Fibroblast of skin of back (primary cell): ENCODE measurements at places on chromosomes 4 and X.
A peak's percentile ranks its signal among the peaks of the same experiment; 100 is the strongest.

GRCh38 chr4:129064717-129065116 is 28.6 kb downstream of the SCLT1 start:
- DNase-seq = peak; percentile 53

GRCh38 chrX:15464704-15465103 is 28.4 kb downstream of the PIR start:
- DNase-seq = no peak

GRCh38 chr4:173520921-173521466 is 9.0 kb downstream of the HAND2 start:
- DNase-seq = no peak

DNA sequence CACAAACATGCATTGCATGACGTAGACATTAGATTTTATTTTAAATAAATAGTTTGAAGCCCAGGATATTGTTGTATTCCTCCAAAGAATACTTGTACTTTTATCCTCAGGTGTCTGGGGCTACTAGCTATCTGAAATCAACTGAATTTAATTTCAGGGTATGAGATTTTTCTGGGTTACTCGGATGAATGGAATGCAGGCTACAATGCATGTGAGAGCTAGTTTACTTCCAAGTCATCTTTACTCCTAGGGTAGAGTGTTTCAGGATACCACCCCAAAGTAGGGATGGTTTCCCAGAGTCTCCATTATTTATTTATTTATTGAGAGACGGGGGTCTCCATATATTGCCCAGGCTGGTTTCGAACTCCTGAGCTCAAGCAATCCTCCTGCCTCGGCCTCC is 66.4 kb downstream of the HPRT1 start:
- DNase-seq = peak; percentile 57

GRCh38 chrX:31227250-31227649 is 155.4 kb upstream of the FTHL17 start:
- DNase-seq = peak; percentile 83

- DNase-seq = no peak
Observed at GRCh38 chrX:40470830-40471429, 109.8 kb upstream of the ATP6AP2 start.

GRCh38 chr4:152112887-152113286 is 352.1 kb upstream of the GATB start:
- DNase-seq = no peak

DNA sequence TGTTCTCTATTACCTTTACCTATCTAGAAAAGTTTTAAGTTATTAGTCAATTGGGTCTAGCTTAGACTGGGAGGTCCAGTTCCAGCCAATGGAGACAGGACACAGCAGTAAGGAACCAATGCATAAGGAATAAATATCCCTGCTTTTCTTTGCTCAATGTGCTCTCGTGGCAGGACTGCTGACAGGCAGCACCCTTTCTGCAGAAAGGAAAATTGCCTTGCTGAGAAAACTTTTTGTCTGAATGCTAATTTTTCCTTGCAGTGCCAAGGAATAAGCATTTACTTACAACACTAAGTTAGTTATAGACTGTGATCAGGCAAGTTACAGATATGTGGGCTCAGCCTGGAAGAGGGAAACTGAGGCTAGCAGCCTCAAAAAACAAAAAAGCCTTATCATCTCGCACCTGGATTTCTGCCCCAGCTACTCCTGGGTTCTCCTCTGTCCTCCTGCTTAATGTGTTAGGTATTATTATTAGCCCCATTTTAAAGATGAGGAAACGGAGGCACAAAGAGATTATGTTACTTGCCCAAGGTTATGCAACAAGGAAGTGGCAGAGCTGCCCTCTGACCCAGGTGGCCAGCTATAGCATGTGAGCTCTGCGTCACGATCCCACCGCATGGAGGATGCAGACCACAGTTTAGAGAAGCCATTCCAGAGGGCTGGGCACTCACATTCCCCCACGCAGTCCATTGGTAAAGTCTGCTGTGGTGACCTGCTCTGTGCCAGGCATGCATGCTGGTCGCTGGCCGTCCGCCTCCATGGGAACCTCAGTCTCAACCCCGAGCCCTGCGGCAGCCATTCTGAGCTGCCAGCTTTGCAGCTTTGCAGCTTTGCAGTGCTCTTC is 40.5 kb upstream of the C4orf50 start:
- no peak for DNase-seq

DNA sequence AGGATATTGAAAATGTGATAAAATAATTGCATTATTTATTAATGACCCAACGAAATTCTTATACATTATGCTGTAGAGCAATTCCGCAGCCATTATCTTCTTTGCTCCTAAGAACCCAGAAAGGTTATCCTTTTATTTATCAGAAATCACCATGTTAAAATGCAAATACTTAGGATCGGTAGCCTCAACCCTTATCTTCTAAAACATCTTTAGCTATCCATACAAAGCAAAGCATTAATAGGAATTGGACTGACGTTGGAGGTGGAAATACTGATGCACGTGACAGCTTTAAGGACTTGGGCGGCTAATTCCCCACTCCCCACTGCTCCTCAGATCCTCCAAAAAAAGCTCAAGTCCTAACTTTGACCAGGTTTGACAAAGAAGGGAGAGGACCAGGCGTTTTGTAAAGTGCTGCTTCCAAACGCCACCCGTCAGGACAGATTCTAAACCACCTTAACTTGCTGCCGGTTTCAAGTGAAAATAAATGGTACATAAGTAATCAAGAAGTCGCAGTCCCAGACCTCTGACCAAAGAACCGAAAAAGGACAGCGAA is 539 bp upstream of the SPCS3 start:
- DNase-seq = no peak

DNA sequence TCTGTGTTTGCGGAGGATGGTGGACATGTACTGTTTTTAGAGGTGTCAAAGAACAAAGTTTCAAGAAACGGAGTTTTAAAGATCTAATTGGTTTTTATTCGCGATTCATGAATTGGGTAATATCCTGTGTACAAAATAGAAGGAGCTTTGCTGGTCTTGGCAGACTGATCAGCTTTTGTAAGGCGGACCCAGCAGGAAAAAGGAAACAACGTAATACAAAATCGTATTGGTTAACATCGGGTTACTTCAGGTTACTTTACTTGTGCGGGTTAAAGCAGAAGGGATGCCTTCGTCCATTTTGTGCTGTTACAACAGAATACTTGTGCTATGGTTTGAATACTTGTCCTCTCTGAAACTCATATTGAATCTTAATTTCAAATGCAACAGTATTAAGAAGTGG is 11.4 kb upstream of the NYX start:
- DNase-seq = no peak

DNA sequence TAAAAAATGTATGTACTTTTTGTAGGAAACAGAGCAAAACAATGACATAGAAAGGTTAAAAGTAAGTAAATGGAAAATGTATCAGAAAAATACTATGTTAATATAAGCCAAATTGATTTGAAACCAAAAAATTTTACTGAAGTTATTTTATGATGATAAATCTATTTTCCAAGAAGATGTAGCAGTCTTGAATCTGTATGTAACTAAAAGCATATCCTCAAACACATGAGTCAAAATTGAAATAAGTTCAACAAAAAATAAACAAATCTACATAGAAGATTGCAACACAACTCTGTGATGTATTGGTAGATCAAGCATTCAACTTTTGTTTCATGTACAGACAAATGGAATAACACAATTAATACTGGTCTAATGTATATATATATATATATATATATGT is 450.0 kb downstream of the SPRY1 start:
- DNase-seq = no peak

GRCh38 chr4:153293742-153294057 is 50.8 kb upstream of the MND1 start:
- DNase-seq = no peak

DNA sequence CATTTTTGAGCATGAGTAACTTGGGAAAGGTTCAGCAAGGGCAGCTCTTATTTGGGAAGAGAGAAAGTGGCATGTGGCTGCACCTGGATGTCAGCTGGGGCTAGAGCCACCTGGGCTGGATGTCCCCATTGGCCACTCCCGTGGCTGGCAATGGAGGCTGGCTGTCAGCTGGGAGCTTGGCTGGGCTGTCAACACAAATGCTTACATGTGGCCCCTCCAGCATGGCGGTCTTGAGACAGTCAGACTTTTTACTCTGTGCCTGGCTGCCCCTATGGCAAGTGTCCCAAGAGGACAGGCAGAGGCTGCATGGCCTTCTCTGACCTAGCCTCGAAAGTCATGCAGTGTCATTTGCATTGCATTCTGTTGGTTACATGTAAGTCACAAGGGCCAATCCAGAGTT is 99.6 kb downstream of the FAM53A start:
- no peak for DNase-seq

- peak; percentile 41 for DNase-seq
Observed at GRCh38 chr4:9997886-9998285, 23.4 kb downstream of the SLC2A9 start.

GRCh38 chr4:189815404-189816192 is 125.1 kb upstream of the FRG1 start:
- no peak for DNase-seq

GRCh38 chr4:25090516-25090915 is 59.8 kb upstream of the LGI2 start:
- peak; percentile 23 for DNase-seq

GRCh38 chrX:101230636-101231035 is 11.1 kb downstream of the DRP2 start:
- DNase-seq = peak; percentile 73

DNA sequence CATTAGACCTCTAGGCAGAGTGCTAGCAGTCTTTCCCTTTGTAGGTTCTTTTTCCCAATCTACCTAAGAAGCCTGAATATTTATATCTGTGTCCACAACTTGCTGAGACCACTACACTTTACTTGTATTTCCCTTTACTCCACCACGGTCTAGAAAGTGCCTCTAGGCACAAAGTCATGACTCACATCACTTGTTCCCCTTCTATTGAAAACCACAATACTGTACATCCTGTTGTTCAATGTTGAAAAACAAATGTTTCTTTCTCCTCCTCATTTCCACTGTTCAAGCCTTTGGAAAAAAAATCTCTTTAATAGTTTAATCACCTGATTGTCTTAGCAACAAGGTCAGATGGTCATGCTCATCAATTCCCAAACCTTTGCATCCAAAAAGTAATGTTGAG is 326.7 kb downstream of the GUCY2F start:
- peak; percentile 0 for DNase-seq

DNA sequence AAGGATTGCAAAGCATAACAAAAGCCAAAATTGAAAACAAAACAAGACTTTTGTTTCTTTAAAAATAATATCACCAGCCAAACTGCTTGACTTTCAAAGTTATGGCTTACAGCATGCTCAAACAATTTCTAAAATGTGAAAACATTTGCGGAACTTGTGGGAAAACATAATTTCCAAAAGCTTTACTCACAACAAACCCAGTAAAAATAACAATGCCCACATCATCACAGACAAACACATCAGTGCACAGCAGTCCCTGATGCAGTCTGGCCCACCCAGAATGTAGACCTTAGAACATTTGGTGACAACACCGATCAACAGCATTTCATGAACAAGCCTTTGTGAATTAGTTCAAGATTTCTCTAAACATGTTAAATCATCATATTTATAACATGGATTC is 98.9 kb downstream of the ARHGAP6 start:
- DNase-seq = peak; percentile 77
